ENCODE measurements at places on chromosomes 6 and 20.

DNA sequence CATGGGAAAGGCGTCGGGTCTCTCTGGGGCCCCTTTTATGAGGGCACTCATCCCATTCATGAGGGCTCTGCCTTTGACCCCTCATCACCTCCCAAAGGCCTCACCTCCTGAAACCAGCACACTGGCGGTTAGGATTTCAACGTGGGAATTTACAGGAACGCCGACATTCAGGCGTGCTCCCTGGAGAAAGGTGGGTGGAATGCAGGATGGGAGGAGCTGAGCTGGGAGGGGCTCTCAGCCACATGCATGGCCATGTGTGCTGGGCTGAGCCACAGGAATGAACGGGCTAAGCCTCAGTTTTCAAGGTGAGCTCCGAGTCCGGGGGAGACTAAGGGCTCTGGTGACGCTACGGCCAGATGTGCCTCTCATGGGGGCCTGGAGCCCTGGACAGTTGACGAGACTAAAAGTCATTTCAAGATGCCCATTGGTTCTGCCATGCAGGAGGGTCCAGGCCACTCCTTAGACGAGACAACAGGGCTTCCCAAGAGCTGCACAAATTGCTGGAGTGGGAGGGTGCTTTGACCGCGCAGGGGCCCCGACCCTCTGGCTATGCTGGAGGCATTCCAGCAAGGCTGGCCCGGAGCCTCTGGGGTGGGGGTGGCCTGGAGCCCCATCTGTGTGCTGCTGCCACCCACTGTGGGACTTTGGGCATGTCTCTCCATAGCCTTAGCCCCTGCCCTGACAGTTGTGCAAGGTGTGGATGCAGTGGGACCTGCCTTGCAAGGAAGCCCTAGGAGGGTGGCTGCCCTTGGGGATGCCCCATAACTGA, 3.8 kb upstream of the ARFGAP1 start:
- DNase-seq = no peak

- DNase-seq = no peak
These were observed 126.6 kb upstream of the SPACA1 start for GRCh38 chr6:87921034-87921433.

DNA sequence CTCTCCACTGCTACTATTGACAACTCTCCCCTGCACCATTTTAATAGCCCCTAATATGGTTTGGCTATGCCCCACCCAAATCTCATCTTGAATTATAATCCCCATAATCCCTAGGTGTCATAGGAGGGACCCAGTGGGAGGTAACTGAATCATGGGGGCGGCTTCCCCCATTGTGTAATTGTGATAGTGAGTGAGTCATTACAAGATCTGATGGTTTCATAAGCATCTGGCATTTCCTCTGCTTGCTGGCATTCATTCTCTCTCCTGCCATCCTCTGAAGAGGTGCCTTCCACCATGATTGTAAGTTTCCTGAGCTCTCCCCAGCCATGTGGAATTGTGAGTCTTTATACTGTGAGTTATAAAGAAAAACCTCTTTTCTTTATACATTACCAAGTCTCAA, 74.1 kb upstream of the TCF21 start:
- DNase-seq = no peak

- DNase-seq = no peak
These were observed 372.0 kb downstream of the PREX1 start for GRCh38 chr20:48455651-48456365.

DNA sequence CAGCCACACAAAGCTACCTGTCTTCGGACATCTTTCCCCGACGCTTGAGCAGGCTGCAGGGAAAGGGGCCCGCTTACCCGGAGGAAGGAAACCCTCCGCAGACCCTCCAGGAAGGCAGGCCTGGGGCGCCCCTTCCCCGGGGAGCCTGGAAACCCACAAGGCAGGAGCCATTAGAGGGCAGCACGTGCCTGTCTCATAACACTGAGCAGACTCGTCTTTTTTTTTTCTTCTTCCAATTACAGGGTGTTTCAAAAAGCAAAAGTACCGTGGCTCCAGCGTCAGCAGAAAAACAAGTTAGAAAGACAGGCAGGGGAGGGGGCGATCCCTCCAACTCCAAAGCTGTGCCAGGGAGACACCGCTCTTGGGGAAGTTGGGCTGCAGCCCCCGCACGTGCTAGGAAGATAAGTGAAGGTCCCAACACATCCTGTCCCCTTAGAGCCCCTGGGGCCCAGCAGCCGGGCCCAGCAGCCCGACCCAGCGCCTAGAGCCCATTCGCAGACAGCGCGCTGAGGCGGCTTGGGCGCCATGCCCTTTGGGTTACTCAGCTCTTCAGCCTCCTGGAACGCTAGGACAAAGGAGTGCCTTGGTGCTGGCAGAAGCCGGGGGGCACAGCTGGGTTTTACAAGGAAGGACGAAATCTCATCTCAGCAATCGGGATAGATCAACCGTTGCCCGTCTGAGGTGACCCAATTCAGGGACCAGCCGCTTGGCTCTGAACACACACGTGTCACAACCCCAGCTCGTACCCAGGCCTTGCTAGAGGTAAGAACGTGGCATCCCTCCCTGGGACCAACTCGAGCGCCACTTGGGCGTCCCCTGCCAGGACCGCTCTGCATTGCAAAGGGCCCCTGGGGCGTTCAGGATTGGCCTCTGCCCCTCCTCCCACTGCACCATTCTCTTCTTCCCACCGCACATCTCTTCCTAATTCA, 136.3 kb downstream of the LY86 start:
- no peak for DNase-seq
